Breast epithelium (tissue), 4 donors: ENCODE measurements at places on chromosomes 16 and 17. TPM values are rescaled to one million over a fixed set of nuclear protein-coding genes. Genes with fewer than 3 reads are reported as not detected.

DNA sequence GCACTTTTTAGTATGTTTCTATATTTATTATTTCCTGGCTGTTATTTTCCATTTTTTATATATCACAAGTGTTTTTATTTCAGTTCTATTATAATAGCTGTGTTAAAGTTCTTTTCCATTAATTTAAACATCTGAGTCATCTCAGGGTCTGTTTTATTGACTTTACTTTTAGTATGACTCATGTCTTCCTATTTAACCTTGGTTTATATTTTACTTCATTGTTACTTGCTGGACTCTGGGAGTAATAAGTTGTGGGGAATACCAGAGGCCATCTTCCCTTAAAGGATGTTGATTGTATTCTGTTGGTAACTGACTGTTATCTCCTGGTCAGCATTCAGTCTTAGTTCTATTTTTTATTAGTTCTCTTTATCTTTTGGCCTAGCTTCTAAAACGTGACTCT is 1508.2 kb downstream of the CDH11 start:
- H3K4me1 ChIP-seq = no peaks in the 10 kb centered on the region
- DNase-seq = no peak
- H3K27ac ChIP-seq = no peak overlapping the region
- H3K4me3 ChIP-seq = no peak overlapping the region
- H3K36me3 ChIP-seq = no peaks in the 10 kb centered on the region
- no peaks in the 10 kb centered on the region for H3K27me3 ChIP-seq

GRCh38 chr17:219696-220095 is 38.2 kb upstream of the DOC2B start:
- no peak overlapping the region for H3K27ac ChIP-seq
- no peaks in the 10 kb centered on the region for H3K36me3 ChIP-seq
- no peaks in the 10 kb centered on the region for H3K27me3 ChIP-seq
- no peaks in the 10 kb centered on the region for H3K4me1 ChIP-seq
- peak; percentile 22 for DNase-seq

ABCC6 gene
- total RNA-seq = 3.8 TPM

MT1A gene
- 130 TPM for total RNA-seq

CD300E gene
- 0.29 TPM for total RNA-seq

DNA sequence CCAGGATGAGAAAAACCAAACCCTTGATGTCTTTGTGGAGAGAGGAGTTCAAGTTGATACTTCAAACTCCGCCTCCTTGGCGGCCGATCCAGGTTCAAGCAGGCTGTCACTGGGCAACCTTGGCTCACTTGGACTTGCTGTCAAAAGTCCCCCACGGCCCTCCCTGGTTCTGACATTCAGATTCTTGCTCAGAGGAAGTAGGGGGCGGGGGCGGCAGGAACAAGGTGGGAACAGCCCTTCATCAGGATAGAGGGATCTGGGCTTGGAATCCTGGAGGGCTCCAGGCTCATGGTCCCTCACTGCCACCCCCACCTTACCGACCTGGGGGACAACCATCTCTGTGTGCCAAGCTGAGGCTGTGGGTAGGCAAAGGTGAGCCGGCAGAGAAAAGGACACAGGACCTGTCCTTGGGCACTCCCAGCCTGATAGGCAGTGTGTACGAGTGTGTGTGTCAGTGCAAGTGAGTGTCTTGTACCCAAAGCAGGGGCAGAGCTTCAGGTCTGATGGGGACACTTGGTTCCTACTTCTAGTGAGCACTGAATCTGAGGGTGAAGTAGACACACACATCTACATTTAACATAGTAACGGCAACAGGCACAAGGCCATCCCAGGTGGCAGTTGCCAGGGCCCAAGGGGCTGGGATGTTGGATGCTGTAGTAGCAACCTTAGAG is 6.6 kb upstream of the TSPOAP1 start:
- no peaks in the 10 kb centered on the region for H3K27me3 ChIP-seq
- H3K4me3 ChIP-seq = no peak overlapping the region

SPATA32 gene
- total RNA-seq = 0.44 TPM

PRR35 gene
- not detected for total RNA-seq

GRCh38 chr17:41948762-41949460 is 17.7 kb upstream of the CNP start:
- DNase-seq = no peak
- no peak overlapping the region for H3K27ac ChIP-seq
- H3K36me3 ChIP-seq = no peaks in the 10 kb centered on the region
- H3K27me3 ChIP-seq = no peaks in the 10 kb centered on the region
- no peaks in the 10 kb centered on the region for H3K4me1 ChIP-seq
- no peak overlapping the region for H3K4me3 ChIP-seq

TNFRSF17 gene
- 0.44 TPM for total RNA-seq

DNA sequence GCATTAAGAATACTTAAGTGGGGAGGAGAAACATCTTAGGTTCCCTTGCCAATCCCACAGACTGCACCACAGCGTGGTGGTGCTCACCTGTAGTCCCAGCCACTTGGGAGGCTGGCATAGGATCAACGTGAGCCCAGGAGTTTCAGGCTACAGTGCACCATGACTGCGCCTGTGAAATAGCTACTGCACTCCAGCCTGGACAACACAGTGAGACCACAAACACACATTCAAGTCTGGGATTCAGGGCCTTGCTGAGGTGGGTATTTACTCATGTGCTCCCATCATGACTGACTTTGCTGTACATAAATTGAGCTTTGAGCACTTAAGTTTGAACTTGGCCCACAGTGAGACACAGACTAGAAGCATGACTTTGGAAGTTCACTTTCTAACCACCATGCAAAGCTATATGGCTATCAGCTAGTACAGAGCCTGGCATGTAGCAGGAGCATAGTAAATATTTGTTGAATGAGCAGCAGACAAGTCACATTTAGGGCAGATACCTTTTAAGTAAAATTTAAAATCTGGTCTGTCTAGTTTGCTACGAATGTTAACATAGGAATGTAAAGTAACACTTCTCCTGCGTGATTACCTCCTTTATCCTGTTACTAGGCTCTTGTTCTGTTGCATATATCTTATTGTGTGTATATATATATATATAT is 33.5 kb downstream of the CEP95 start:
- no peaks in the 10 kb centered on the region for H3K4me1 ChIP-seq
- no peaks in the 10 kb centered on the region for H3K27me3 ChIP-seq
- H3K4me3 ChIP-seq = no peak overlapping the region
- no peaks in the 10 kb centered on the region for H3K36me3 ChIP-seq
- no peak overlapping the region for H3K27ac ChIP-seq

DNA sequence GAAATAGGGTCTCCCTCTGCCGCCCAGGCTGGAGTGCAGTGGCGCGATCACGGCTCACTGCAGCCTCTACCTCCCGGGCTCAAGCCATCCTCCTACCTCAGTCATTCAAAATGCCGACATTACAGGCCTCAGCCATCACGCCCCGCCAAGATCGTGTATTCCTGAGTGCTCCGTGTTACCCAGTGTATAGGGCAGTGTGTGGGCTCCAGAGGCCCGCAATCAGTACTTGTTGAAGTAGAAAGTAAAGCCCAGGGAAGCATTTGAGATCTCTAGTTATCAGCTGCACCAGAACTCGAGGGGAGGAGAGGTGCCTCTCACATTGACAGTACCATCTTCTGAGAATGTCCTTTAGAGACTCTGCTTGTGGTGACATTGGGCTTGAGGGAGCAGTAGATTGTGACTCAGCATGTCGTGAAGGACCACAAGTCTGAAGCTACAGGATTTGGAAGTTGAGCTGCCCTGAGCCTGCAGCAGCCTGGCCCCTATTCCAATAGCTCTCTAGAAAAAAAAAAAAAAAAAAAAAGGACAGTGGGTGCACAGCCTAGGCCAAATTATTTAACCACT is 1.1 kb upstream of the PRPSAP1 start:
- H3K36me3 ChIP-seq = no peaks in the 10 kb centered on the region
- H3K27ac ChIP-seq = no peak overlapping the region
- DNase-seq = no peak

ITGB3 gene
- 3.8 TPM for total RNA-seq

MT4 gene
- total RNA-seq = not detected

DNA sequence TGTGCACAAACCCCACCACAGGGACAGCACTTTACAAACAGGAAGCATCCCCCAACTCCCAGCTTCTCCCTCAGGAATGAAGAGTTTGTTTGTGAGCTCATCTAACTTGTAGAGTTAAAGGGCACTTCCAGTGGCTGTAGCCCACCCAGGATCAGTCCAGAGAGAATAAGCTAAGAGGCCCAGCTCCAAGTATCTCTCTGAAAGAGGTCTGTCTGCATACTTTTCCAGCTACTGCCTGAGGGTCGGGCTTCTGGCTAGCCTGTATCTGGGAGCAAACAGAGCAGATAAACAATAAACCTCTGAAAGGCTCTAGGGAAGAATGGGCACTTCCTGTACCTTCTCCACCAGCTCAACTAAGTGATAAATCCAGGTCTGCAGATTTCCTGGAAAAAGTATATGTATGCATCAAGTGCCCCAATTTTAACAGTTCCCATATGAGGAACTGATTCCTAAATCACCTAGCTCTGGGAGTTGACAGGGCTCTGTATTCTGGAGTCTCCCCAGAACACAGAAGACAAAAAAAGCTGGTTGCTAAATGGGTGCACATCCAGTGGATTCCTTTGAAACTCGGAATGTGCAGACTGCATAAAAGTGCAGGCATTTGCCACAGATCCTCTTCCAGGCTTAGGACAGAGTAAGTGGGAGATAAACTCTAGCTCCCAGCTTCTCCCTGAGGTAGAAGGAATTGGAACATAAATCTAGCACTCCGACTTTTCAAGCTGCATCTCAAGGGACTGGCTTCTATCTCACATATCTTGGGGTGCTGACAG is 37.1 kb upstream of the MYLK3 start:
- no peak overlapping the region for H3K27ac ChIP-seq
- no peaks in the 10 kb centered on the region for H3K36me3 ChIP-seq
- no peaks in the 10 kb centered on the region for H3K27me3 ChIP-seq
- H3K4me3 ChIP-seq = no peak overlapping the region

- no peak for DNase-seq
- H3K27me3 ChIP-seq = no peaks in the 10 kb centered on the region
- H3K4me3 ChIP-seq = no peak overlapping the region
- no peak overlapping the region for H3K27ac ChIP-seq
- no peaks in the 10 kb centered on the region for H3K4me1 ChIP-seq
These were observed 45.6 kb downstream of the CHD9NB start for GRCh38 chr16:53007095-53007494.

MYH8 gene
- total RNA-seq = not detected

RNF43 gene
- 8.5 TPM for total RNA-seq

TAC4 gene
- total RNA-seq = not detected

DNA sequence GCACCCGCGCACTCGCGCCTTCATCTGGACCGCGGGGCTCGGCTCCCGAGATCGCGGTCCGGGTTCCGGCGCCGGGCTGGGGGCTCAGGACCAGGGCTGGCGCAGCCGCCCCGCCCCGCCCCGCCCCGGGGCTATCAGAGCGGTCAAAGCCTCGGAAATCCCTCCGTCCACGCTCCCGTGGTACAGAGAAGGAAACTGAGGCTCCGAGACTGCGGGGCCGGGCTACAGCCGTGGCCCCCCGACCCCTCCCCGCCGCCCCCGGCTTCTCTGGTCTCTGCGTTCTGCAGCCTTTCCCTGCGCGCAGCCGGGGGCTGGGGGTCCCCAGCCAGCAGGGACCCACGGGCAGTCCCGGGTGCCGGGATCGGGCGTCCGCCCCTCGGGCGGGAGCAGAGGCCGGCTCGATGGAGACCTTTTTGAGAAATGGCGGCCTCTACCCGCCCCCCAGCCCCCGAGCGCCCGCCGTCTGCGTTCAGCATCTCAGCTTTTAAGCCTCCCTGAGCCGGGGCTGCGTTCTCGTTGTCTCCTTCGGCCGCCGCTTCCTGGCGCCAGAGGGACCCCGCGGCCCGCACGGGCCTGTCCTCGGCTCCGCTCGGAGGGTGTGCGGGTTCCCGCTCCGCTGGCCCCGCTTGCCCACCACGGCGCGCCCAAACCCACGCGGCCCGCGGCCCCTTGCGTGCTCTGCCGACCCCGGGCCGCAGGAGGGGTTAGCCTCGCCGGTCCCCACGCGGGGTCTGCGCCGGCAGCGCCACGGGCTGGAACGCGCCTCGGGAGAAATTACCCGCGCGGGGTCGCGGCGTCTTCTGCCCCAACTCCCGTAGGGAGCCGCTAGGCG is 1.5 kb upstream of the NPTX1 start:
- H3K4me1 ChIP-seq = peaks cover 28% of the 10 kb centered on the region
- peak overlapping the region; percentile 33 for H3K4me3 ChIP-seq
- no peaks in the 10 kb centered on the region for H3K36me3 ChIP-seq
- H3K27ac ChIP-seq = no peak overlapping the region
- DNase-seq = no peak

OTOP3 gene
- total RNA-seq = not detected

SMIM5 gene
- total RNA-seq = 2.6 TPM

- DNase-seq = no peak
- peak overlapping the region; percentile 13 for H3K27ac ChIP-seq
- peaks cover 4% of the 10 kb centered on the region for H3K27me3 ChIP-seq
- H3K36me3 ChIP-seq = no peaks in the 10 kb centered on the region
- no peak overlapping the region for H3K4me3 ChIP-seq
- H3K4me1 ChIP-seq = no peaks in the 10 kb centered on the region
These were observed 63.7 kb upstream of the LYRM9 start for GRCh38 chr17:27956601-27957445.

KRT20 gene
- total RNA-seq = not detected

DUS2 gene
- 7.7 TPM for total RNA-seq

GRCh38 chr16:5928476-5929065 is 831.0 kb upstream of the EEF2KMT start:
- no peak overlapping the region for H3K4me3 ChIP-seq
- H3K27ac ChIP-seq = no peak overlapping the region
- no peaks in the 10 kb centered on the region for H3K36me3 ChIP-seq
- no peaks in the 10 kb centered on the region for H3K27me3 ChIP-seq
- DNase-seq = no peak

- H3K4me1 ChIP-seq = no peaks in the 10 kb centered on the region
- no peaks in the 10 kb centered on the region for H3K27me3 ChIP-seq
- H3K27ac ChIP-seq = no peak overlapping the region
- DNase-seq = no peak
These were observed 52.8 kb downstream of the SDK2 start for GRCh38 chr17:73591296-73592078.

- no peaks in the 10 kb centered on the region for H3K4me1 ChIP-seq
- peak overlapping the region; percentile 22 for H3K4me3 ChIP-seq
- DNase-seq = no peak
- no peaks in the 10 kb centered on the region for H3K27me3 ChIP-seq
These were observed 27.4 kb downstream of the EMP2 start for GRCh38 chr16:10552998-10553491.

GRCh38 chr17:5139458-5139732 is 23.6 kb downstream of the USP6 start:
- H3K36me3 ChIP-seq = no peaks in the 10 kb centered on the region
- no peak overlapping the region for H3K27ac ChIP-seq
- H3K4me1 ChIP-seq = no peaks in the 10 kb centered on the region
- H3K4me3 ChIP-seq = no peak overlapping the region
- no peaks in the 10 kb centered on the region for H3K27me3 ChIP-seq
- no peak for DNase-seq
